ENCODE measurements at places on chromosomes 1 and 21.

GRCh38 chr1:37037690-37038089 lies 3.4 kb upstream of the GRIK3 start:
- no peak for DNase-seq

- DNase-seq, result no peak
Observed at GRCh38 chr1:1179983-1180861, 6.5 kb downstream of the TTLL10 start.

DNA sequence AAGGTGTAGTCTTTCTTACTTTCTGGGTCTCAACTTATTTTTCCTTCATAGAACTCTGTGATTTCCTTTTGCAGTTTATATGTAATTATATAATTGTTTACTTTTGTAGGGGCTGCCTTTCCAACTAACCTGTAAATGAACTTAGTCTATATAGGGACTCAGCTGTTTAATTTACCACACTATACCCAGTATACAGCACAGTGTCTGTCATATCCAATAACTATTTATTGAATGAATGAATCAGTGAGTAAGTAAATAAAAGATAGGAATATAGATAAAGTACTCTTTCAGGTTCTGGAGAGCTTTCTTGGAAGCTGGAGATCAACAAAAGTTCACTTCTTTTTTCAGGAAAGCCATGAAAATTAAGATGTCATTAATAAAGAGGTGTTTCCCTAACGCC lies 174.8 kb downstream of the NTNG1 start:
- DNase-seq, result no peak

DNA sequence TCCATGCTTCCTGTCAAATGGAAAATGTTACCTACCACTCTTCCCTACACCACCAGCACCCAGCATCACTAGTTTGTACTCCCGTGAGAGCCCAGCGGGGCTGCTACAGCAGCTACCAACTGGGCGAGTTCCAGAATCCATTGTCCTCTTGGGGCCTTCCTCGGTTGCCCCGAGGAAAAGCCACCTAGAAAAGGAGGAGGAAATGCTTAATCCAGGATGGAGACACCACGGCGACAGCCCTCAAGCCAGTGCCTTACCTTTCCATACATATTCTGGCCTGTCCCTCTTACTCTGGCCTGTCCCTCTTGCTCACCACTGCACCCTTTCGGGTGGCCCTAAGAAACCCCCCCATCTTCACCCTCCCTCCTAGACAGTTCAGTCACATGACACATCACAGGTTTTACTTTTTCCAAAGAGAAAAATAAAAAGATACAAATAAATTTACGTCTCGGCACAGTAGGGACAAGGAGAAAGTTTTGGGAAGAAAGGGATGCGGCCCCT lies 478 bp downstream of the RIT1 start:
- DNase-seq, result no peak

DNA sequence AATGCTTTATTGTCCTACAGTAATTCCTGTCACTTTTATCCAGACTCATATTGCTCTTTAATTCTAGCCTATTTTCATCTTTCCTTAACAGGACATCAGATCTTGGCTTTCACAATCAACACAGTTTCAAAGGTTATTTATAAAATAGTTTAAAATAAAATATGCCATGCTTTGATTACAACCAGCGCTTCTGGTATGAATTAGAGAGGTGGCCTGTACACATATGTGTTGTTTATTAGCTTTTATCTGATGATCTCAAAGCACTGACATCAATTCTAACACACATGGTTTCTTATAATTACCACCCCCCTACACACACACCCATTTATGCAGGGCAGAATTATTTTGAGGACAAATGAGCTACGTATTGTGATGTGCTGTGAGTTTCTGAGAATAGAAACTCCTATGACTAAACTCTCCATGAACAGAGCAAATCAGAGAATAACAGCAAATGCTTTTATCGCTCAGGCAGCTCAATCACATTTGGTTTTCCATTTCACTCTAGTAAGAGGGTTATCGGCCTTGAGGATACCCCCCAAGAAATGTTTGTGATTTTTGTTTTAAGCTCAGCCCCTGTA lies 18.0 kb downstream of the CD247 start:
- DNase-seq, result no peak

DNA sequence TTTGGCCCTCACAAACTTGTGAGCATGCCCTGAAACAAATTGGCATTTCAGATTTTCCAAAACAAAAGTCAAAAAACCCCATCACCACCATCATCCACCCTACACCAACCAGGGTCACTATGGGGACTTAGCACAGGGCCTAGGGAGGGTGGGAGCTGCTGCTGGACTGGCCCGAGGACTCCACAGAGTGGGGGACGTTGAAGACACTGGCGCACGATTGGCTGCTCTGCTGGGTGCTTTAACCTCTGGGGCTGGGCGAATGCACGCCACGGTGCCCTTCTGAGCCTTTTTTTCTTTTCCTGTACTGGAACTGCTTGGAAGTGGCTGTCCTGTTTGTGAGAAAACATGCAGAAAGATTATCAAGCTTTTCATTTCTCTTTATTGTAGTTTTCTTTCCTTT lies 92.8 kb downstream of the CD247 start:
- no peak for DNase-seq

- DNase-seq, result no peak
Observed at GRCh38 chr1:110211496-110212168, 1.5 kb downstream of the KCNC4 start.

DNA sequence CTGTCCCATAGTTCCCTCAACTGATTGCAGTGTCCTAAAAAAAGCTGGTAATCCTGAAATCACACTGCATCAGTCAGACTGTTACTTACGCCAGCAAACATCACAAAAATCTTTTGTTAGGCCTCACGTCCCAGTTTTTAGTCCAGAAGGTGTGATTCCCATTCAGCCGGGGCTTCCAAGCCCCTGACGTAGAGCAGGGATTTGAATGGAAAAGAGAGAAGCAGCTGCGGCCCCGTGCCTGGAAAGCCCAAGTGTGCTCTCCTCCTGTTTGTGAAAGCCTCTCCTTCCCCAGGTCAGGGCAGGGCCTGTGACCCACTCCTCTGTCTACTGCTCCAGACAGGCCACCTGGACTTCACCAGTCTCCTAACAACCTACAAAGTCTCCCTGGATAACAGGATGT lies 20.7 kb downstream of the KCNA10 start:
- no peak for DNase-seq

DNA sequence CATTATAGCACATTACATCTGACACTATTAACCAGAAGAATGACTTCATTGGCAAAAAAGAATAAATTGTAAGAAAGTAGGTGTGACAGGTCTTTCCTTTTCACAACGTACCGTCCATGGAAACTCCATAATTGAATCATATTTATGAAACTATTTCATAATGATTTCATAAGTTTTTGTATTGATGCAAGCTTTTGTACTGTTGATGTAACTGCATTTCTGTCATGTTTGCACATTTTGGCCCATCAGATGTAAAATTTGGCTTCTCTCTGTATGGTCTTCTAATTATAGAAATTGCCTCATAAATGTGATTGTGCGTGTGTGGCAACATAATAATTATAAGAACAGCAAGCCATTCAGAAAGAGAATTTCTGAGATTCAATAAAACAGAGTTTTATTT lies 180.7 kb upstream of the ZNHIT6 start:
- DNase-seq, result no peak

GRCh38 chr1:165543532-165544438 lies at the start of gene LRRC52:
TSS of gene LRRC52 (plus strand) at chr1:165544000. CDS start at chr1:165544297, 297 bp downstream.
- peak; percentile 91 for DNase-seq

GRCh38 chr21:34936883-34937563 lies 112.1 kb downstream of the RUNX1 start:
- no peak for DNase-seq

GRCh38 chr1:208807446-208808127 lies 563.4 kb upstream of the PLXNA2 start:
- no peak for DNase-seq

DNA sequence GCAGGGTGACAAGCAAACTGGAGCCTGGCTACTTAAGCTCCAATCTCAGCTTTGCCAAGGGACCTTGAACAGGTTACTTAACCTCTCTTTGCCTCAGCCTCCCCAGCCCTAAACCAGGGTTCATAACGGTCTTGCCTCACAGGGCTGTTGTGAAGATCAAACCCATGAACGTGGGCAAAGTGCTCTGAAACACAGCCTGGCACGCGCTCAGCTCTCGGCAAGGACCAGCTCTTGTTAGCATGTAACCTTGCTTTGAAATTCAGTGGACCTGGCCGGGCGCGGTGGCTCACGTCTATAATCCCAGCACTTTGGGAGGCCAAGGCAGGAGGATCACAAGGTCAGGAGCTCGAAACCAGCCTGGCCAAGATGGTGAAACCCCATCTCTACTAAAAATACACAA lies 24.8 kb downstream of the RAP1GAP start:
- no peak for DNase-seq

GRCh38 chr1:58657082-58657481 lies 42.8 kb downstream of the MYSM1 start:
- no peak for DNase-seq

GRCh38 chr1:166272851-166273250 lies 106.0 kb upstream of the FAM78B start:
- DNase-seq, result no peak

DNA sequence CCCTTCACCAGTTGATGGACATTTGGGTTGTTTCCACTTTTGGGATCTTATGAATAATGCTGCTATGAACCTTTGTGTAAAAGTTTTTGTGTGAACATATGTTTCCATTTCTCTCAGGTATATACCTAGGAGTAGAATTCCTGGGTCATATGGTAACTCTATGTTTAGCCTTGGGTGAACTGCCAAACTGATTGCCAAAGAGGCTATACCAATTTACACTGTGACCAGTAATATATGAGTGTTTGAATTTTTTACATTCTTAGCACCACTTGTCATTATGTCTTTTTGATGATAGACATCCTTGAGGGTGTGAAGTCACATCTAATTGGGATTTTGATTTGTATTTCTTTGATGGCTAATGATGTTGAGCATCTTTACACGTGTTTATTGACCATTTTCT lies 290.1 kb downstream of the DUSP10 start:
- no peak for DNase-seq

DNA sequence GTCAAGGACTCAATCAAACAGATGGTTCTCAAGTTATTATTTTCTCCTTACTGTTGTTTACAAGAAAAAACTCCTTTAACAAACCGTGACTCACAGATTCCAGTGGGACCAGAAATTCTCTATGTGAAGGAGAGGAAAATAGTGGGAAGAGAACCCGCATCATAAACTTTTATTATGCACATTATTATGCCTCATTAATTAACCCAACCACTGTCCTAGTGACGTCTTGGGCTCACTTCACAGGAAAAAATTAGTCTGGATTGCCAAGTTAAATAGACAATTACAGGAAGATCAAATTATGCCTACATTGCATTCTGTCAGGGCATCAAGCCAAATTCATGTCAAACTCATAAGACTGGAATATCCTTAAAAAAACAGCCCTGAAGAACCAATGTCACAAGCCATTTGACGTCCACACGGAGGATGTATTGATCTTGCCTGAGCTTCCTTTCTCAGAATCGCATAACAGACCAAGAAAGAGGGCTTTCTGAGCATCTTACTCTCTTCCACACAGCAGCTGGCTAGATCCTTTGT lies 347.8 kb downstream of the DUSP10 start:
- DNase-seq, result no peak

DNA sequence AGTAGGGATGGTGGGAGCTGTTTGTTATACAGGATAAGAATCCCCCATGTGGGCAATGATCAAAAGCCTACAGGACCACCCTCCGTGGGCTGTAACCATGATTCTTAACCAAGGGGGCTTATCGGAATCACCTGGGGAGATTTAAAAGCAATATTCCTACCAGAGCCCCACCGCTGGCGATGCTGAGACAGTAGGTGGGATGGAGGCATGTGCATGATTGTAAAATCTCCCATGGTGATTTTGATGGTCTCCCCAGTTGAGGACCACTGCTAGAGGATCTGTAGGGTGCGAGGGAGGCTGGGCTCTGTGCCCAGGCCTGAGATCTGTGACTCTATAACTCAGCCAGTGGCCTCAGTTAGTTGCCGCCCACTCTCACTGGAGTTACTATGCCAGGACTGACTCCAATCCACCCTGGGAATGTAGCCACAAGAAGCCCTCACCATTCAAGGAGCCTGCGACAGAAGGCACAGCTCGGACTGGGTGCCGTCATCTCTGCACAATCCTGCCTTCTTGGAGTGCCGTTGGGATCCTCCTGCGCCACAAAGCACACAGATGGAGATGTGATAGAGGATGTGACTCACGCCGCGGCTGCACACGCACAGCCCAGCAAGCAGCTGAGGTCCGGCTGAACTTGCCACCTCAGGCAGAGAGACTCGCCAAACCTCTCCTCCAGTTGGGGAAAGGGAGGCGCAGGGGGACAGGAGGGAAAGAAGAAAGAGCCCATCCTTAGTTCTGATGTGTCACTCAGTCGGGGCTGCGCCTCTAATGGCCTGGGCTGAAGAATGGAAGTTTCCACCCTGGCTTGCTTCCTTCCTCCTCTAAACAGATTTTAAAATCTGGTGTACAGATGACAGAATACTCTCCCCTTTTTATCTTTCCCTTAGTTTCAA lies 26.5 kb downstream of the AKNAD1 start:
- peak; percentile 86 for DNase-seq

GRCh38 chr1:46687093-46687659 lies 15.5 kb downstream of the TEX38 start:
- peak; percentile 90 for DNase-seq

- no peak for DNase-seq
Observed at GRCh38 chr1:238677567-238677966, 708.8 kb upstream of the CHRM3 start.

DNA sequence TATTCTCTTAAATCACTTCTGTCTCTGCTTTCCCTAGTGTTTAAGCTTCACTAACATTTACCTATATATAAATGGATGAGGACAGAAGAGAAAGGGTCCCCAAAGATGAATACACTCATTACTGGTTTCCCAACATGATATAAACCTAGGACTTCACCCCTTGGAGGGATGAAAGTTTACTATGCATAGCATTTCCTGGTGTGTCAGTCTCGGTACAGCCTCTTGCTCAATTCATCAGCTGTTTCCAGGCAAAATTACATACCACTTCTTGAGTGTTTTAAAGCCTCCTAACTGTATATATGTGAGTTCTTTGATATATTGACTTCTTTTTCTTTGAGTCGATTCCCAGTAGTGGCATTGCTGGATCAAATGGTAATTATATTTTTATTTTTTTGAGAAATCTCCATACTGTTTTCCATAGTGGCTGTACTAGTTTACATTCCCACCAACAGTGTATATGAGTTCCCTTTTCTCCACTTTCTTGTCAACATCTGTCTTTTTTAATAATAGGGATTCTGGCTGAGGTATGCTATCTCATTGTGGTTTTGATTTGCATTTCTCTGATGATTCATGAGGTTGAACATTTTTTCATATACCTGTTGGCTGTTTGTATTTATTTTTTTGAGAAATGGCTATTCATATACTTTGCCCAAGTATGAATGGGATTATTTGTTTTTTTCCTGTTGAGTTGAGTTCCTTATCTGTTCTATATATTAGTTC lies 259.3 kb upstream of the CACYBP start:
- no peak for DNase-seq

GRCh38 chr1:197092491-197093023 lies 25.5 kb upstream of the F13B start:
- DNase-seq, result no peak

Data from right cardiac atrium (tissue), 5 donors.